ENCODE measurements at places on chromosomes 12 and 14.

- no peak for DNase-seq
Measured at GRCh38 chr12:49777800-49778748, 36.7 kb downstream of the TMBIM6 start.

DNA sequence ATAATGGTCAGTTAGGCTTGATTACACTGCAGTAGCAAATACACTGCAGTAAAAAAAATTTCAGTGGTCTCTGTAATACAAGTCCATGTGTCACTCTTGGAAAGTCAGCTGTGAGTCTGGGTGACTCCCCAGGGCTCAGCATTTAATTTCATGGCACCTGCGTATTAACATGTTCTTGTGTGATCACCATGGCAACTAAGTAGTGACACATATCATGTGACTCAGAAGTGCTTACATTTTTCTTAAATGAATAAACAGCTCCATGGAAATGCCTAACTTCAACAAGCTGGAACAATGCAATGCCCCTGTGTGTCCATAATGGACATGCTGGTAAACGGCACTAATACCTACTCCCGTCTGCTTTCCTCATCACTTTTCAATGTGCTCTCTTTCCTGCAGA, 88.5 kb upstream of the ANO4 start:
- no peak for DNase-seq

DNA sequence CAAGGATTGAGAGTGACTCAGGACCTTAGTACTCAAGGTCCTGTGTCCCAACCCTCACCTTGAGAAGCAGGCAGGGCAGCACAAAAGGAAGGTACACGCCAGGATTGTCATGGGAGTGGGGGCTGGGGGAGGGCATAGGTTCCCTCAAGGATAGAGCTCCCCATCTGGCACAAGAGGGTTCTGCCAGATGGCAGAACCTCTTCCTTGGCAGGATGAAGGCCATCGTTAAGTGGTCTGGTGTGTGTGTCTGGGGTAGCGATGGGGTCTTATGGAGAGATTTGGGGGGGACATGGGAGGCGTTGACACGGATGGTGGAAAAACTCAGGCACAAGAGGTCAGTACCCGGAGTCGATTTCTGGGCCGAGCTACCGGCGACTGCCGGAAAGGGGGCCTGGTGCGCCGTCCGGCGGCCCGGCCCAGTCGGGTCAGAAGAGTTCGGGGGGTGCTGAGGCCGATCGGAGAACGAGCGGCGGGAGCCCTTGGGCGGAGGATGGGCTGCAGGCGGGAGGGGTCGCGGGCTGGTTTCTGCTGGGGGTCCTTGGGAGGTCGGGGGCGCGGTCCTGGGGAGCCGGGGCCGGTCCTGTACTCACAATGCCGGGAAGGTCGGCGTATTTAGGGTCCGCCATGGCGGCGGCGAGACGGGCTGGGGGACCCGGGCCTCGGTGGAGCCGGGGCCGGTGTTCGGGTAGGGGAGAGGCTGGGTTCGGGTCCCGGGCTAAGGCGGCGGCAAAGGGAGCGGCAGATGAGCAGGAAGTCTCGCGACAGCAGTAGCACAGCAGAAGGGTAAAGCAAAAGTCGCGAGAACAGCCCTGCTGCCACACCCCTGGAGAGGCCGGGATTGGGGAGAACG, at the start of gene DCTN2:
Gene DCTN2, minus strand, starts transcription at position 755 of the 850 bp plus-strand sequence. Its CDS starts 129 bp downstream, at position 626.
- peak; percentile 93 for DNase-seq

- DNase-seq: no peak
Measured at GRCh38 chr14:59601056-59601455, 24.4 kb upstream of the CCDC175 start.

DNA sequence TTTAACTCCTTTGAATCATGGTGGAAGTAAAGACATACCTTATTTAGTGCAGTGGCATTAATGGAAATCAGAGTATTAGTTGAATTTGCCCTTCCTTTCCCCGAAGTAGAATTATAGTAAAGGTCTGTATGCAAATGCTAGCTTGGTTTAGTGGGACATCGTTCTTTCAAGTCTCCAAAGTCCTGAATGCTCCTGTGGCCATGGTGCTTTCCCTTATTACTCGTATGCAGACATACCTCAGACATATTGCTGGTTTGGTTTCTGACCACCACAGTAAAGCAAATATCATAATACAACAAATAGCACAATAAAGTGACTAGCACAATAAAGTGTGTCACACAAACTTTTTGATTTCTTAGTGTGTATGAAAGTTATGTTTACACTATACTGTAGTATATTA, 52.3 kb downstream of the MNAT1 start:
- DNase-seq: no peak

DNA sequence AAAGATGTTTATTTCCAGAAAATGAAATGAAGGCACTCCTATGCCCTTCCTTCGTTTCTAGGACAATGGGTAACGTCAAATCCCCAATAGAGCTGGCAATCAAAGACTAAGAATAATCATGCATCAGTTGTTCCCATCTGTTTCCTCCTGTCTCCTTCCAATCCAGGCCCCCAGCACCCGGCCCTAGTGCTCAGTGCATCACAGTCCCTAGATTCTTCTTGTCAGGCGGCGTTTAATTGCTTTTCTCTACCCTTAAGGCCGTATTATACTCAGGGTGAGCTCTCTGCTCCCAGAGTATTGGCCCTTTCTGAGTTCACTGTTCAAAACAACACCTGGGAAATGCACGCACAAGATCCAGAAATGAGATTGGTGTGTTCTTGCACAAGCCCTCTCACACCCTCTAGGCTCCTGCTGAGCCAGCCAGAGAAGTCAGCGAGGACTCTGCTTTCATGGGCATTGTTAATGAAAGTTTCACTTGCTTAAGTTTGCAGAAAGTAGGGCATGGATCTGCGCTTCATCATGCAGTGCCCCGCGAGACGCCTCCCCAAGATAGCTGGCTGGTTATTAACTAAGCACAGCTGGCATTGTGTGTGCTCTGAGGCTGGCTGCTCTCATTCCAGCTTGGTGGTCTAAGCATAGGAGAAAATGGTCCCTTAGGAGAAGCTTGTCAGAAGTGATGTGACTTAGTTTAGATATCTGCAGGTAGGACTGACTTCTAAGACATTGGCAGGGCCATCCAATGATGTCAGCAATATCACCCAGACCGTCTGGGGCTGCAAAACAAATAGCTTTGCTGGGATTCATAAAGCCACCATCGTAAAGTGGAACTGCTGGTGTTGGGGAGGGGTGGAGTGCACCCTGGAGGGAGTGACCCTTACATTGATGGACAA, 28.7 kb downstream of the CRACR2A start:
- no peak for DNase-seq

Measured in right renal pelvis (tissue), 4 donors.